ENCODE measurements at places on chromosomes 13 and 19.

DNA sequence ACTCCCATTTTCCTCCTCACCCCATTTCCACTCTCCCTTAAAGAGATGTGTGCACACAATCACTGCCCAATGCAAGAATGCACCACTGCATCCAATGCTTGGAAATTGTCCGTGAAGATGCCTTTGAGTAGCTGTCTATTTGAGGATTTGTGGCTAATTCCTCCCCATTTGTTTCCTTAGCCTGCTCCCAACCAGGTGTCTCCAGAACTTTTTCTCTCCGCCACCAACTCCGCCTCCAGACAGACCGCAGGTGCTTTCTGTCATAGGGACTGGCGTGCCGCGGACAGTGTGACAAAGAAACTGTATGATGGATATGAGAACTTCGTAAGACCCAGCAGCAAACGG lies 461 bp upstream of the TM9SF2 start:
- DNase-seq: no peak

- no peak for DNase-seq
Observed at GRCh38 chr19:8245869-8246835, 37.0 kb downstream of the CERS4 start.

- peak; percentile 71 for DNase-seq
Observed at GRCh38 chr19:9323557-9323918, 441 bp upstream of the ZNF559 start.

DNA sequence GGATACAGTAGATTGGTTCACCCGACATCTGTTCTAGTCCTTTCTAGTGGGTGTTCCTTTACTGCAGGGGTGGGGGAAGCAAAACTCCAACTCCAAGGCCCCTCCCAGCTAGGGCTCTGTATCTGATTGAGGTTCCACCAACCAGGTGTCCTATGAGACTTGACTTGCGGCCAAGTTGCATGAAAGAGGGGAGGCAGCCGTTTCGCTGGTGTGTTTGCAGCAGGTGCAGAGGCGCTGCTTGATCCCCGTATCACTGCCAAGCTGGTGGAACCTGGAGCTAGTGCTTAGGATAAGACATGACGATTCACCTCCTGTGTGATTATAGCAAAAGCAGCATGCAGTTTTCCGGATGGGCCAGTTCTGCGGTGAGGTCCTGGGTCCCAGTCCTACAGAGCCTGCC lies 338.2 kb downstream of the UQCRFS1 start:
- DNase-seq: no peak

GRCh38 chr13:102177431-102177830 lies 224.4 kb downstream of the FGF14 start:
- DNase-seq: no peak

- DNase-seq: no peak
Observed at GRCh38 chr13:105602956-105603670, 932.3 kb downstream of the EFNB2 start.

DNA sequence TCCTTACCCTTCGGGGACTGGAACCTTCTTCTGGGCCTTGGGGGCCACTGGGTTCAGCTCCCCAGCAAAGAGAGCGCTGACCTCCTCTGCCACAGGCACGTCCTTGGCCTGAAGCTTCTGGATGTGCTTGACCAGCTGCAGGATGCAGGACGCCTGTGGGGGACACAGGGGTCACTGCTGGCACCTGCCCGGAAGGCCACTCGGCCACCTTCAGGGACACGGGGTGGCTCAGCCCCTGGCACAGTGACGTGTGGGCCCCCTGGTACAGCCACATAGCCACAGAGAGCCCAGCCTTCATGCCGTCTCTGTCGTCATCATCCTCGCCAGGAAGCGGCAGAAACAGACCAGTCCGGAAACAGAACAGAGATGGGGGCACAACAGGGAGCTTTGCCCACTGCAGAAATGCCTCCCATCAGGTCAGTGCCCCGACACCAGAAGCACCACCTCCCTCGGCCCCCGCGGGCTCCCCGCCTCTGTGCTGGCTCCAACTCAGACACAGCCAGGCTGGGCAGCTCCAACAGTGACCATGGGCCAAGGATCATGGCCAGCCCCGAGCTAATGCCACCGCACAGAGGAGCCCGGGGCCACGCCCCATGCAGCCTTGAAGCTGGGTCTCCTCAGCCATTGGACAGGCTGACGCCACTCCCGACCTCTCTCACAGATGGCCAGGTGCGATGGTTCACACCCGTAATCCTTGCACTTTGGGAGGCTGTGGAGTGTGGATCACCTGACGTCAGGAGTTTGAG lies 20.7 kb downstream of the IZUMO4 start:
- no peak for DNase-seq

DNA sequence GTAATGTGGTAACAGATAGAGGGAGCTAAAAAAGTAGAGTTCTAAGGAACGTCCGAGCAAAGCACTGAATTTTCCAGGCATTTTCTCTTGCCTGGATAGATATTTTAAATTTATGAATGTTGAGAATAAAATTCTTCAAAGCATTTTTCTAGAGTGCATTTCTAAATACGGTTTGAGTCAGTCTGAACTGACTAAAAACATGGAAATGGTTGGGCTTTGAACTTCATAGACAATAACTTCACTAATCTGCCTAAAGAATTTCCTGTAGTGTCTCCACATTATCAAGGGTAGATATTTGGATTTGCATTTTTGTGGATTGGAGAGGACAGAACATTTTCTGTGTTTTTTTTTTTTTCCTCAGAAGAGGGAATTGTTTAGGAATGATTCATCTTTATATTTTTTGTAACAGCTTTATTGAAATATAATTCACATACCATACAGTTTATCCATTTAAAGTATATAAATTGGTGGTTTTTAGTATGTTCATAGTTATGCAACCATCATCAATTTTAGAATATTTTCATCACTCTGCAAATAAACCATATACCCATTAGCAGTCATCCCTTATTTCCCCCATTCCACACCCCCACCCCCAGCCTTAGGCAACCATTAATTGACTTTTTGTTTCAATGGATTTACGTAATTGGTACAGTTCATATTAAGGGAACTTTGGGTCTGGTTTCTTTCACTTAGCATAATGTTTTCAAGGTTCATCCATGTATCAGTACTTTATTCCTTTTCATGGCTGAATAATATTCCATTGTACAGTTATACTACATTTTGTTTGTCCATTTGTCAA lies 20.7 kb downstream of the GARRE1 start:
- no peak for DNase-seq

DNA sequence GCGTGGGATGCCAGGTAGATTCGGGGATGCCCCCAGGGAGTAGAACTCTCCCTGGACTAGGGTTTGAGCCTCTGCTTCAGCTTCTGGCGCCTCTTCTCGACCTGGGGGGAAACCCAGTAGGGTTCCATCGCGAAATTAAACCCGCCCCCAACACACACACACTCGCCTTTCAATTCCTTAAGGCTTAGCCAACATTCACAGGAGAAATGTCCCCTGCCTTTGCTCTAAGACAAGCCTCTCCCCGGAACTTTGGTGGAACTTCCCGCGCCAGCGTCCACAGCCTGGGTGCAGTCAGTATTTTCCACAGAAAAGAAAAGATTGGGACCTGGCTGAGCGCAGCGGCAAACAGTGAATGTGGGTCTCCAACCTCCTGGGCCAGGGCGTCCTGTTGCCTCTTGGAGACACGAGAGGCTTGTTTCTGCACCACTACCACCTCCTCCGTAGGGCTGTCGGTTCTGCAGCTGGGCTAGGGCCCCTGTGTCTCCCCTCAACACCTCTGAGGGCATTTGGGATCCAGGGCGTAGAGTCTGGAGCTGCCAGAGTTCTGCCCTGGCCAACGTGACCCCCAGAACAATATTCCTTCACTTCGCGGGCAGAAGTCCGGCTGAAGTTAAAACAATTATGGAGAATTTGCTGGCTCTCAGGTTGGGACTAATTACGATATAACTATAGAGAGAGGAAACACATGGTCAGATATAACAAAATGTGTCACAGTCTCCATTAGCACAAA lies 3.2 kb downstream of the PDX1 start:
- no peak for DNase-seq

GRCh38 chr13:80840316-80840976 lies 499.5 kb upstream of the SPRY2 start:
- no peak for DNase-seq

DNA sequence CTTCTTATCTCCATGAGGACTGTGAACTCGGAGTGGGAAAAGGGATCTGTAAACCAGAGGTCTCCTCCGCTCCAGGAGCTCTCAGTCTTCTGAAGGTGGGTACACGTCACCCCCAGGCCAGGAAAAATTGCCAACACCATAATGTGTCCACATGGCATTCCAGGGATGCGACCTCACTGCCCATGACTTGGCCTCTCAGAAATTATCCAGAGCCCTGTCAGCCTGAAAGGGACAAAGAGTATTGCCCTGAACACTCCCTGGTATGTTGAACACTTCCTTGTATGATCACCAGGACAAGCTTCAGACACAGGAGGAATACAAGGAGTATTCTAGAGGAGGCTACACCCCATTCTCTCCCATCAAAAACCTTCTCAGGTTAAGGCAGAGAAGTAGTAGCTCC lies 81.0 kb upstream of the SLC7A1 start:
- no peak for DNase-seq

DNA sequence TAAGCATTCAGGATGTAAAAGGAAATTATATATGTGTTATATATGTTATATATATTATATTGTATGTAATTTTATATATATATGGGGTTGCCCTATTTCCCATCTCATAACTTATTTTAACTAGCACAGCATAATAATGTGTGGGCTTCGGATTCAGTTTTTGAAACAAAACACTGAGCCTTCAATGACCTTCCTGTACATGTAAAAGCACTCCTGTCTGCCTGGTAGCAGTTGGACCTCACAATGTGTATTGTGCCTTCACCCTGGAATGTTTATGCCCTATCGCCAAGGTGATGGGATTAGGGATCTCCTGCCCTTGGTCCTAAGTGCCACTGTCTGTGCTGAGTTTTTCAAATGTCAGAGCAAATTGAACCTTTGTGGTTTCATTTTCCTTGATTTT lies 968.8 kb downstream of the TUBA3C start:
- DNase-seq: no peak

- no peak for DNase-seq
Observed at GRCh38 chr19:39413911-39414608, 1.6 kb downstream of the PLEKHG2 start.

DNA sequence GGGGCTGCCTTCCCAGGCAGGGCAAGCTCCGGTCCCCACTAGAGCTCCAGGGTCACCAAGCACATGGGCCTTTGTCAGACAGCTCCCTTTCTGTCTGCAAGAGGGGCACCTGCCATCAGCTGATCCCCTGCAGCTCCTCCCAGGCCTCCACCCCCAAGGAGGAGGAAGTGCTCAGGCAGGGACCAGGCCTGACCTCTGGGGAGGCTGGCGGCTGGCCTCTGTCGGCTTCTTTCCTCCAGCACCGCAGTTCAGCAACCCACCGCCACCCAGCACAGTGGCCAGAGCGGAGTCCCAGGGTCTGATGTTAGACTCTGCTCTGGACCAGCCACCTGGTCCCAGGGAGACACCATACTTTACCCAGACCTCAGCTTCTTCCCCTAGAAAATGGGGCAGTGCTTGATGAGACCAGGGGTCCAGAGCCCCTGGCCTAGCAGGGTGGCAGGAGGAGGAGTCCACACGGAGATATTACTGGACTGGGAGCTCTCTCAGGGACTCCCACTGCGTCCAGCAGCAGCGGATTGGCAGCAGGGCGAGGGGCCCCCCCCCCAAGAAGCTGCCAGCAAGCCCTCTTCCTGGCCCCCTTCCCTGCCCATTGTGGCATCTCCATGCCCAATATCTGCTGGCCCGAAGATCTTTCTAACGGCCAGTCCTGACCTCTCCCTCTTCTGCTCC lies 24.1 kb downstream of the NKPD1 start:
- no peak for DNase-seq

GRCh38 chr19:17539238-17540117 lies 16.0 kb upstream of the COLGALT1 start:
- peak; percentile 57 for DNase-seq

- DNase-seq: no peak
Observed at GRCh38 chr13:96091164-96092117, 1.5 kb downstream of the HS6ST3 start.
